ENCODE measurements at places on chromosomes 6 and 20.

GRCh38 chr20:63442100-63442493, 30.4 kb downstream of the KCNQ2 start:
- DNase-seq, result peak; percentile 19

- DNase-seq, result no peak
Measured at GRCh38 chr6:92433911-92434310, 985.4 kb downstream of the EPHA7 start.

DNA sequence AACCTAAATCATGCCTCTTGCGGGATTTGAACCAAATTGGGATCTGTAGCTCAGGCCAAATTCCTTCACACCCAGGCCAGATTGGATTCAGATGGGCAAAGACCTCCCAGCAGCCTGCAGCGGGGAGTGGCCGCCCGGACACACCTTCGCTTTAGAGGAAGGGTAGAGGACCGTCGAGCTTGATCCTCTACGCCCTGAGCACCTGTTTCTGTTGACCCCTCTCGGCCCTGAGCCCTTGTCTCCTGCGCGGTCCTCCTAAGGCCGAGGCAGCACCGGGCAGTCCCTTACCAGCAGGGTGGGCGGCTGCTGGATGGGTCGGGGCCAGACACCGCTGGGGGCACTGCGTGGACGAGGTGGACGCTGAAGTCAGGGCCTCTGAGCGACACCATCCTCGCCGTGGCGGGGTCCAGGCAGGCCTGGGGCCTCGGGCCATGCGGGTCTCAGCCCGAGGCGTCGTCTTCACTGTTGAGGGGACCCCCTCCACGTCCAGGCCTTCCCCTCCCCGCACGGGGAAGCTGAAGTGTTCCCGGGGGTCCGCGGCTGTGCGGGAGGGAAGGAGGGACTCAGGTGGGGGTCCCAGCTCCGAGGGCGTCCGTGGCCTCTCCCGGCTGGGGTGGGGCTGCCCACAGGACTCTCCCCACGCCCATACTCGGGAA, 114.8 kb downstream of the SMOC2 start:
- no peak for DNase-seq

- DNase-seq, result no peak
Measured at GRCh38 chr6:166400181-166400580, 17.4 kb upstream of the MPC1 start.

GRCh38 chr6:43310134-43310533, 1.5 kb upstream of the CRIP3 start:
- DNase-seq, result no peak

GRCh38 chr20:41631826-41632225, 13.6 kb upstream of the CHD6 start:
- DNase-seq, result no peak

GRCh38 chr6:67663105-67663895, 971.8 kb upstream of the ADGRB3 start:
- DNase-seq, result no peak

DNA sequence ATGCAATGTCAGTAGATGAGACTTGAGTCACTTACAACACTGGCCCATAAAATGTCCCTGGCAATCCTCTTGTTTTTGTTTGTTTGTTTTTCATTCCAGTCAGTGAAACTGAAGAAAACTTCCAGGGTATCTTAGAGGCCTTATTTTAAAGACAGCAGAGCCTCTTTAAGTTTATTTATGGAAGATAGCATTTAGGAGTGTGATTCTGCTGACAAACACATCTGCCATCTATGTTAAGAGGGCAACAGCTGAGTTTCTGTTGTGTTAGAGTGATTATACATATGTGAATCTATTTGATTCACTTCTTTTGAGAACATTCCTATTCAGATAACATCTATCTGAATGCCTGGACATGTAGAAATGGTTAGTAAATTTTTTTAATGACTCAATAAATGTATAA, 812.6 kb downstream of the TENT5A start:
- DNase-seq, result no peak

DNA sequence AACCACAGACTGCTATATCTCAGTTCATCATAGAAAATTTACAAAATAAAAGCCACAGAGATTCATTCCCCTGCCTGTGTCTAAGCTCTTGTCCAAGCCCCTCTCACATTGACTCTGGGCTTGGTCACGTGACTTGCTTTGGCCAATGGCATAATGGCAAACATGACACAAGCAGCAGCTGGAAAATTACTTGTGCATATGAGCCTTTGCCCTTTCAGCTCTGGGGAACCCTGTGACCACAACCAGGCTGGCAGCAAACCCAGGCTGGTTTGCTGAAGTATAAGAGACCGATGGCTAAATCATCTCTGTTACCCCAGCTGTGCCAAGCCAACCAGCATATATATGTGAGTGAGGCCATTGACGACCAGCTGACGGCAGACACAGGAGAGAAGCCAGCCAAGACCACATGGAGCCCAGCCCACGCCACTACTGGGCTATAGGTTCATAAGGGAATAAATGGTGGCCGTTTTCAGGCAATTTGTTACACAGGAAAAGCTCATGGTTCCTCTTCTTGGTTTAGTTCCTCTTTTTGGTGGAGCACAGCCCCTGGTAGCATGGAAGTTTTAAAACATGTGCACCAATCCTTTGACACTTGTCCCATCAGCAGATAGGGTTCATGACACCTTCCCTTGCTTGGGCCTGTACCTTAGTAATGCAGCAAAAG, 31.8 kb upstream of the RSPO4 start:
- no peak for DNase-seq

DNA sequence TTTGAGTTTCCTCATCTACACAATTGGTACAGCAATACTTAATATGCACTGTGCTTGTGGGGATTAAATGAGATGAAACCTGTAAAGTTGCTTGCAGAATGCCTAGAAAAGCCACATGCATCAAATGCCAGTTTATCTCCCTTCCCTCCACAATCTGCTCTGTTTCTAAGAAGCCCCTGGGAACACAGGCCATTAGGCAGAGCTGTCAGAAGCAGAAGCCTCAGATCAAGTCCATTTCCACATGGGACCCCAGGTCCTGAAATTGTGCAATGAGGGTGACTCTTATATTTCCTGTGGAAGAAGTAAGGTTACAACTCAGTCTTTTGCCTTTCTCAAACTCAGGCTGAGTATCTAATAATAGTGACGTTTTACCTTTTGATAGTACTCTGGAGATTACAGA, 737.4 kb downstream of the KIF16B start:
- no peak for DNase-seq

DNA sequence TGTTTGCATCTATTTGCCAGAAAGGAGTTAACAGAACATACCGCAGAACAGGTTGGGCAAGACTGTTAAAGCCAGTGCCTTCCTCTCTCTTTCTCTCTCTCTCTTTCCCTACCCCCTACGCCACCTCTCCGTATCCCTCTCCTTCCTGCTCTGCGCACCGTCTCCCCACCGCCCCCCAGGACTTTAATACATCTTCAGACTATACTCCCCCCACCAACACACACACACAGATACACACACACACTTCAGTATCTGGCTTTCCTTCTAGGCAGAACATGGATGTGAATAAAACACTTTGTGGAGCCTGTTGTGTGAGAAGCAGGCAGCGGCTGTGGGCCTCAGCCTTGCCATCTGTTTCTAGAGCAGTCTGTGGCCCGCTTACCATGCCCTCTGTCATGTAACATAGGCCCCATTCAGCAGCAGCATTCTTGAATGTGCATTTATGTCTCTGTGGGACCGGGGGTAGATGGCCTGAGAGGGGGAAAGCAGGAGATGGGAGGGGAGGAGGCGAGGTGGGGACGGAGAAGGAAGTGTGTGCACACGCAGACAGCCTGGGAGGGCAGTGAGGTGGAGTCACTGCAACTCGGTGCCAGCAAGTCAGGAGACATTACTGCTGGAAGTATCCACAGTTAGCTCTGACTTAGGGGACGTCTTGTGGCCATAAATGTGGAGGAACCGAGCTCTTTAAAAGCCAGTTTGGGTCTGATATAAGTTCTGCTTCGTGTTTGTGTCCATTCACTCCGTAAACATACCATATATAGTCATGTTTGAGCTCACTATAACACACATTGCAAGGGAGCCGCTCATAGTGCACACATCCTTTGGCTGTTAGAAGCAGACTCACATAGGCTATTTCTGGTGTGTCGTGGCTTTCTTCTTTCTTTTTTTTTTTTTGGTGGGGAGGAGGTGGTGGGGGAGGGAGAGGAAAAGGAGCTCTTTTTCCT, 38.4 kb downstream of the RREB1 start:
- DNase-seq, result no peak

DNA sequence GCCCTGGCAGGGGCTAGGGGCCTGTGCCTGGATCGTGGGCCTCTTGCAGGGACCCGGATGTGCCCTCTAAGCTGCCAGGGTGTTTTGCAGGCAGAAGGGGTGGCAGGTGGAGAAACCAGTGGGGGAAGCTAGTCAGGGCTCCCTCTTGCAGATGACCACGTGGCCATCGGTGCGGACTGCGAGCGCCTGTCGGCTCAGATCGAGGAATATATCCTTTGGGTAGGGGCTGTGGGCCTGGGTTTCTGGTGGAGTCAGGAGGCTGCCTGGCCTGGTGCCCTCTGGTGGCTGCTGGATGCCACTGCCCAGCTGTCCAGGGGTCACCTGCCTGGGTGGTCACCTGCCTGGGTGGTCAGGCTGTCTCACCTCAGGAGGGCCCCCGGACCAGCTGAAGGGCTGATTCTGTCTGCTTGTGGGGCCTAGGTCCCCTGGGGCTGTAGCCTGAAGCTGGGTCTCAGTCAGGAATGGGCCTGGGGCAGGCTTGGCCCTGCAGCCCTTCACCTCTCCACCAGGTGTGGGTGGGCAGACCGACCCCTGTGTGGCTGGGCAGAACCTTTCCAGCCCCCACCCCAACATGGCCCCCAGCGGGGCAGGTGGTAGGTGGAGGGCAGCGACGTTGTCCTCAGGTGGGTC, 6.7 kb downstream of the TCEA2 start:
- DNase-seq, result no peak

- DNase-seq, result peak; percentile 65
Measured at GRCh38 chr6:26157251-26158075, 70.2 kb downstream of the HFE start.

- no peak for DNase-seq
Measured at GRCh38 chr6:51654647-51655046, 432.8 kb downstream of the PKHD1 start.

DNA sequence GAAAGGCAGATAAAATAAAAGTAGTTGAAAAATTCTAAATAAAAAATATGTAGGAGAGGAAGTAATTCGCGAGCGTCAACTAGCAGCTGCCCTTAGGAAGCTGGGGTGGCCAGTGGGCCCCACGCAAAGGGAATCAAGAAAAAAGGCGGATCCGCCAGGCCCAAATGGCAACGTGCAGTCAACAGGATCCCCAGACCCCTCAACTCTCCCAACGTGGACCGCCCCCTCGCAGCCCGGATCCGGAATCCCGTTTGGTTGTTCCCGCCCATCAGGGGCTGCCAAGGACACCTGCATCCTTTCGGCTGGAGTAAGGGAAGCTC, 296 bp downstream of the DZANK1 start:
- DNase-seq, result no peak

DNA sequence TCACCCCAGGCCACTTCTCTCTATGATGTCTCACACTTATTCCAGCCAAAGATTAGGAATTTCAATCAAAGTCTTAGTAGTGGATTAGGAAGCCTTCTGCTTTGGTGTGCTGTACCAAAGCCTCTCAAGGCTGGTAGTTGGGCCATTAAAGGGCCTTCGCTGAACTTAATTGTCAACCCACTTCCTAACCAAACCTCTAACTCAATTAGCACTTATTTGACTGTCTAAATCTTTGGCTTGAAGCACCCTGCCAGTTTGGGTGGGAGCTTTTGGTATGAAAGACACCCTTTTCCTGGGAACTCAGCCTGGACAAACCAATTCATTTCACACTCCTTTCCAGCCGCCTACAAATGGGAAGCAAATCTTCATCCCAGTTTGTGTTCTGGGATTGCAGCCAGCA, 81.5 kb downstream of the BMP2 start:
- no peak for DNase-seq

- no peak for DNase-seq
Measured at GRCh38 chr20:57460781-57461465, 64.0 kb downstream of the CTCFL start.

- DNase-seq, result no peak
Measured at GRCh38 chr6:95576218-95576997, 927 bp upstream of the MANEA start.

DNA sequence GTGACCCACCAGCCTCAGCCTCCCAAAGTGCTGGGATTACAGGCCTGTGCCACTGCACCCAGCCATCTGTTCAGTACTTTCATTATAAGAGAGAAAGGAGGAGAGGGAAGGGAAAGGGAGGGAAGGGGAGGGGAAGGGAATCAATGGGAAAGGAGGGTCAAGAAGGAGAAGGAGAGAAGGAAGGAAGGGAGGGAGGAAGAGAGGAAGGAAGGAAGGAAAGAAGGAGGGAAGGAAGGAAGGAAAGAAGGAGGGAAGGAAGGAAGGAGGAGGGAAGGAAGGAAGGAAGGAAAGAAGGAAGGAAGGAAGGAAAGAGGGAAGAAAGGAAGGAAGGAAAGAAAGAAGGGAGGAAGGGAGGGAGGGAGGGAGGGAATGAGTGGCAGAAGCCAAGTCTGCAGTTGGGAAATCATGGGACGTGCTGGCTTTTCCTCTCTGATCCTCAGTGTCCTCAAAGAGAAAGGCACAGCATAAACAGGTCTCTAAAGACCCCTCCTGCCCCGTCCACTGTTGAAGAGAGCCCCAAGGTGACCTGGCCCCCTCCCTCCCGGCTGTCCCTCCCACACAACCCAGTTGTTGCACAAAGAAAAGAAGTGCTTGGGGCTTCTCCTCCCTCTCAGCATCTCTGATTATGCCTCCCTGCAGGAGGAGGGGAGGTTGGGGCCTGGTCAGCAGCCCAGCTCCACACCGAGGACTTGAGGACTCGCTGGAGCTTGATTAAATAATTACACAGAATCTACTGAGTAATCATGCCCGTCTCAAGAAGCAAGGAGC, 69.1 kb upstream of the TOP1 start:
- DNase-seq, result no peak

DNA sequence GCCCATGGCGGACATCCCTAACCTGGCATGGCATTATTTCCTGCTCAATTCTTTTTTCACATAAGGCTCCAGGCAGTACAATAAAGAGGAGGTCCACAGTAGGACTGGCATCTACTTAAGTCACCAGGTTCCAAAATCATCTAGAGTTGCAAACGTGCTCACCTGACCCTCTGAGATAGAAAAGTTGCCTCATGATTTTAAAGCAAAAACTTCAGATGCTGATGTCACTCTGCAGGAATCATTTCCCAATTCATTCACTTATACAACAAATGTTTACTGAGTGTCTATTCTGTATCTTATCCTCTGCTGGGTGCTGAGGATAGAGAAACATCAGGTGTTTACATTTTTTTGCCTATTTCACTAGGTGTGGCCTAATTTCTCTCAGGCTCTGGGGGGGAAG, 2.2 kb downstream of the ADGRF4 start:
- DNase-seq, result no peak

DNA sequence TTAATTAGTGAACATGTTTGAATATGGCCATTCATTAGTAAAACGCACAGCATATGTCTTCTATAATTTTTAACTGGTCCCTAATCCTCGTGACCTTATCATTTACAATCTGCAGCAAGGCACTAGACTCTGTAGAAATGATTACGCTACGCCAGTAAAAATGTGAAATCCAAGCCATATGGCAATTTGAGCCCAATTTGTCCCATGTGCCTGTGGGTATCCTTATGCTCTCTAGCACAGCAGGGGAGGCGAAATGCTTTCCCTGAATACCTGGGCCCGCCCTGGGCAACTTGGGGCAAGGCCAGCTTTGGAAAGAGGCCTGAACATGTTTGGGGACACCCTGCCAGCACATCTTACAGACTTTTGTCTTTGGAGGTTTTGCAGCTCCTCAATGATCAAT, 122.7 kb upstream of the AGPAT4 start:
- no peak for DNase-seq

GRCh38 chr6:125834348-125834747, 43.6 kb downstream of the NCOA7 start:
- no peak for DNase-seq
